ENCODE measurements at places on chromosomes 5 and 9. TPM values are rescaled to one million over a fixed set of nuclear protein-coding genes. Genes with fewer than 3 reads are reported as not detected.

- no peak for DNase-seq
Observed at GRCh38 chr9:82057805-82058204, 69.2 kb downstream of the SPATA31D1 start.

Gene SAPCD2
- total RNA-seq = 5.2 TPM

Gene SLC28A3
- 0.43 TPM for total RNA-seq

Gene ADAMTSL1
- total RNA-seq = 10.0 TPM

GRCh38 chr5:128234928-128235641, 151.5 kb downstream of the SLC12A2 start:
- no peak for DNase-seq

GRCh38 chr5:159545156-159545555, 214.9 kb upstream of the IL12B start:
- no peak for DNase-seq

- DNase-seq = no peak
Observed at GRCh38 chr5:7398596-7399280, 2.8 kb downstream of the ADCY2 start.

DNA sequence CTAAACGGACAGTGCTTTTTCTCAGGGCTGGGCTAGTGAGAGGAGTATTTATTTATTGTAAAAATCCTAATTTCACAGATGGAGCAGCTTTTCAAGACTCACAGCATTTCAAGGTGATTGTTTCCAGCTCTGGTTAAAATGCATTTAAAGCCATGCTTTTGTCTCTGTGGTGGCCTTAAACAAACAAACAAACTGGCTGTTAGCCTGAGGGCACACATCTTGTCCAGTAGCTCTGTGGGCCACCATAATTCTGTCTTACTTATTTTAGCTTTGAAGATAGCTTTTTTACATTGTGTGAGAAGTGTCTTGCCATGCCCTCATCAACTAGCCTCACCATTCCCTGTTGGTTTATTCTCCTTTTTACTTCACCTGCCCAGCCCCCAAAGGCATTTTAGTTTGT, 218.2 kb downstream of the PSAT1 start:
- no peak for DNase-seq

GRCh38 chr9:124251605-124252378, 6.0 kb upstream of the NEK6 start:
- DNase-seq = peak; percentile 80

GRCh38 chr5:174947548-174947947, 223.2 kb downstream of the MSX2 start:
- no peak for DNase-seq

DNA sequence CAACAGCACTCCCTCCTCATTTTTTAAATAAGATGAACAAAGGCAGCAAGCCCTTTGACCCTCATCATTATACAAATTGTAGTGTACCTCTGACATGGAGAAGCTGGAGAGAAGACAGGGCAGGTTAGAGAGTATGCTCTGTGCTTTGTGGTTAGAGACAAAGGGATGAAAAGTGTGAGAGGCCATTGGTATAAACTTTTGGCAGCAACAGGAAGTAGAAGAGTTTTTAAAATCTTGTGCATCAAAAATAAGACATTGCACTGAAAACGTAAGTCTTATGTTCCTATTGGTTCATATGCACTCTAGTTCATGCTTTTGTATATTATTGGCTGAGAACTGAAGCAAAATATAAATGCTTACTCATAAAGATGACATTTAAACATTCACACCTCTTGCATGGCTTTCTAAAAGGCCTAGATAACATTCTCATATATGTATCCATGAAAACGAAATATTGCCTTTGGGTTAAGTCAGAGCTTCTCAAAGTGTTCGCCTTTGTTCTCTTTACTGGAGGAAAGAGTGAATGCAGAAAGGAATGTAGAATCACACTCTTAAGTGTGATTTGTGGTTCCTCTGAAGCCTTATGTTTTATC, 158.0 kb downstream of the PALM2AKAP2 start:
- no peak for DNase-seq

- DNase-seq = no peak
Observed at GRCh38 chr9:530681-531080, 310.8 kb upstream of the DMRT1 start.

DNA sequence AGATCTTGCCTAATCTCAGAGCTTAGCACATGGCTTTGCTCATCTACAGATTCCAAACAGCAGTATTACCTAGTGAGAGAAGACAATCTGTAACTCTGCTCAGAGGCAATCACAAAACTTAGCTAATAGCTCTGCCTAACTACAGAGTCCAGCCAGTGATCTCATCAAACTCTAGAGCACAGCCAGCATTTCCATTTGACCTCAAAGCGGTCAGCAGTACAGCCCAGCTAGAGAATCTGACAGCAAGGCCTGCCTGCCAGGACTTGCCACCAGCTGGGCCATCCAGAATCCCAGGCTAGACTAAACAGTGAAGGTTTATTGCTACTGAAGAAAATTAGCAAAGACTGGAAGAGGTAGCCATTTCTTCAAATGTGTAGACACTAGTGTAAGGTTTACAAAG, 217.9 kb upstream of the VLDLR start:
- peak; percentile 36 for DNase-seq

Gene GRIN3A
- total RNA-seq = not detected

GRCh38 chr5:10556893-10557746, 6.8 kb upstream of the ANKRD33B start:
- no peak for DNase-seq

All from fibroblast of villous mesenchyme (primary cell).